ENCODE measurements at places on chromosomes 7 and 10.

GRCh38 chr7:33886149-33886623, 19.2 kb upstream of the BMPER start:
- no peak for DNase-seq

DNA sequence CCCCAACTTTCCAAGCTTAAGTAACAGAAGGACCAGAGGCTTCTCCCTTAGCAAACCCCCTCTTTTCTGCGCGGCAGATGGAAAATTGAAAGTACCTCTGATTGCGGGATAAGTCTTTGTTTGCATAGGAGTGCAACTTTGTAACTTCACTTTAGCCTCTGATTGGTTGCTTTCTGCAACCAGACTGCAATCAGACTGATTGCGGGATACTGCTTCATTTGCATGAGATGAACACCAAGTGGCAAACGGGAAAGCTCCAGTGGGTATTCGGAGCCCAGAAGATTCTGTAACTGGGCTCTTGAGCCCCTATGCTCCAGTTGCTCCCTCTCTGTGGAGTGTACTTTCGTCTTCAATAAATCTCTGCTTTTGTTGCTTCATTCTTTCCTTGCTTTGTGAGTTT, 260.6 kb downstream of the BAMBI start:
- no peak for DNase-seq

- no peak for DNase-seq
Observed at GRCh38 chr7:64667311-64667710, 1.4 kb downstream of the ZNF107 start.

DNA sequence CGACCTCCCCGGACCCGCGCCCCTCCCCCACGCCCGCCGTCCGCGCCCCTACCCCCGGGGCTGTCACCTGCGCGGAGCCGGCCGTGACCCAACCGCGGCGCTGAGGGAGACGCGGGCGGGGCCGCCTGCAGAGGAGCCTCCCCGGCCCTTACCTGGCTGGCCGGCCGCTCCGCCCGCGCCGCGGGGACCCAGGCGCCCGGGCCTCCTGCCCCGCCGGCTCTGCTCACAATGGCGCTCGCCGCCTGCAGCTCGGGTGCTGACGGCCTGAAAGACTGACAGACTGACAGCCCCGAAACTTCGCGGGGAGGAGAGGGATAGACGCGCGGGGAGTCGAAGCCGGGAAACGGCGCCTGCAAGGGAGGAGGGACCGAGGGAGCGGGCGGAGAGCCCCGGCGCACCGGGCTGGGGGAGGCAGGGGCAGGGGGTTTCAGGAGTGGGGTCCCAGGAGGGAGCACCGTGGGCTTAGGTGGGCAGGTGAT, 393 bp downstream of the ZNF467 start:
- DNase-seq = peak; percentile 37

GRCh38 chr10:92657024-92657423, 32.7 kb upstream of the HHEX start:
- no peak for DNase-seq

- DNase-seq = no peak
Observed at GRCh38 chr10:73648975-73649829, 6.6 kb downstream of the SYNPO2L start.

All from CD4-positive, alpha-beta T cell treated with Interleukin-10 for 1 hour (primary cell).